Astrocyte of the cerebellum (primary cell): ENCODE measurements at places on chromosomes 6 and 20.

- DNase-seq: no peak
Observed at GRCh38 chr6:49326347-49326746, 136.7 kb downstream of the MMUT start.

DNA sequence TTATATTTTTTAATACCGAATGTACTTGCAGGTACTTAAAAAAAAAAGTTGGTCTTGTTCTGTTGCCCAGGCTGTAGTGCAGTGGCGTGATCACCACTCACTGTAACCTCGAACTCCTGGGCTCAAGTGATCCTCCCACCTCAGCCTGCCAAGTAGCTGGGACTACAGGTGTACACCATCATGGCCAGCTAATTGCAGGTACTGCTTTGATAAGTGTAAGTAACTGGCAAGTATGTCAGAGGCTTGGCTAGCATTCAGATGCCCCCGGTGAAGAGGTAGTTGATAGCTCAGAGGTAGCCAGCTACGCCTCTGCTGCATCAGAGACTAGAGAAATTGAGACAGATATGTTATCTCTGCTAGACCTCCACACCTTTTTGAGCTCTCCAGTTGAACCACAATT, 40.5 kb downstream of the BTBD9 start:
- no peak for DNase-seq

GRCh38 chr6:39280247-39280731, 33.9 kb downstream of the KCNK17 start:
- DNase-seq: no peak

DNA sequence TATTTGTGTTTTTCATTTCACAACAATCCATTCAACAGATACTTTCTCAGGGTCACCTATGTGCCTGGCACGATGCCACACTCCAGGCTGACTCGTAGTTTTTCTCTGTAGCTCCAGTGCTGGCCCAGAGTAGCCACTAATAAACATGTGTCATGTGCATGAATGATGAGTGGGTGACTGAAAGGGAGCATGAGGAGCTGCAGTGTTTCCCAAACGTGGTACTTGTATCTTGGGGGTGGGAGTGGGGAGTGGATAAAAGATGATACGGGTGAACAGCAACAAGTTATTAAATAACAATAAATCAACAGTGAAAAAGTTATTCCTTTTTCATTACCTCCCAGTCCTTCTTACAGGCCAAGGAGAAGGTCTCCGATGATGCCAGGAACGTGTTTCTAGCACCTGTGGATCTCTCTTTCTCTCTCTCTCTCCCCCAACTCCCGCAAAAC, 17.1 kb downstream of the SRXN1 start:
- DNase-seq: no peak
